ENCODE measurements at places on chromosomes 12 and 14.
A peak's percentile ranks its signal among the peaks of the same experiment; 100 is the strongest.

GRCh38 chr14:68153275-68153674, 333.7 kb downstream of the RAD51B start:
- no peak for DNase-seq

DNA sequence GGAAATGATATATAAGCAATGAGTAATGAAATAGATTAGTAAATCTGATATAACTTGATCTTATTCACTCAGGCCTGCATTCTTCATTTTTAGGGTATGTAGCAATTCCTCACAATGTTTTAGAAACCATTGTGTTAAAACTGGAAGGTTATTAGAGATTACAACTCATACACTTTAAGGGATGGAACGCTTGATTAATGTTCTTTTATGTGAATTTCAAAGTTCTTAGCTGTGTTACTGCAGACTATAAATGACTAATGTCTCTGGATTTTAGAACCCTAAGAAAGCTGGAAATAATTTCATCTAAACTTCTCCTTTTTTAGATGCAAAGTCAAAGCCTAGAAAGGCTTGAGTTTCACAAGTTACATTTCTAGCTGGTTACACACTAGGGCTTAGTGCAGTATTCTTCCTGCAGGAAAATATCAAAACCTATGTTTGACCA, 148.2 kb upstream of the CLEC14A start:
- DNase-seq, result no peak

- DNase-seq, result no peak
Measured at GRCh38 chr14:99883866-99884650, 90.8 kb downstream of the EML1 start.

GRCh38 chr14:102262929-102263462, 42.0 kb downstream of the MOK start:
- no peak for DNase-seq

DNA sequence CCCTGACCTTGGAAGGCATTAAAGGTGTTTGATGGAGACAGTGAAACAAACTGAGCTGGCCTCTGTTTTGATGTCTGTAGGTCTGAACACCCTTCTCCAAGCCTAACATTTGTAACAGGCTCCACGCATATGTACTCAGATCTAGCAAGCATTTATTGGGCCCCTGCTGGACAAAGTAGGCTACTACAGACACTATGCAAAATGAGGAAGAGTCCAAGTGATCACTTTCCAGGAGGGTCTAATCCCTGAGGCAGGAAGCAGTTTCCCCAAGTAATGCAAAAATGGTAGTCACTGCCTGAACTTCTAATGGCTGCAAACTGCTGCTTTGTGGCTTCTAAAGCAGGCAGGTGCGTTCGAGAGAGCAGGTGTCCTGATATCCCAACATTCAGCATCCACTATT, 405.8 kb downstream of the MED13L start:
- DNase-seq, result peak; percentile 5

- no peak for DNase-seq
Measured at GRCh38 chr12:131067981-131068851, 114.5 kb downstream of the ADGRD1 start.

- DNase-seq, result no peak
Measured at GRCh38 chr12:132289356-132290202, 39.8 kb downstream of the GALNT9 start.

- no peak for DNase-seq
Measured at GRCh38 chr12:19912991-19913390, 455.3 kb upstream of the PDE3A start.

DNA sequence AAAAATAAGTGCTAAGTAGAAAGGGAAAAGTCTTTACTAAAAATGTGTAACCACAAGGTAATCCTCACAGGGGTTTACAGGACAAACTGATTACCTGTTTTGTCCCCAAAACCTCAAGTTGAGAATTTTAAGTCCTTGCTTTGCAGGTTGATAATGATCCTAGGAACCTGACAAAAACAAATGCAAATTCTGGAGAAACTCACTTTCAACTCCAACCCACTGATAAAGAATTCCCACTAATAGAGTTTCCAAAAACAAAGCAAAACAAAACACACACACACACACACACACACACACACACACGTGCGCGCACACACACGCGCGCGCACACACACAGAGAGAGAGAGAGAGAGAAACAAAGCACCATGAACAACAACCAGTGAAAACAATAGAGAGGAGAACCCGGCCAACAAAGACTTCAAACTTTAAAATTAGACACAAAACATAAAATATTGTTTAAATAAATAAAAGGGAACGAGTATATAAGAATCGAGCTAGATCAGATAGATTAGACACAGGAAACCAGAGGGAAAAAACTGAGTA, 187.0 kb upstream of the FOXN3 start:
- DNase-seq, result no peak

GRCh38 chr14:79915406-79915805, 295.9 kb downstream of the DIO2 start:
- no peak for DNase-seq

GRCh38 chr14:95601650-95602049, 66.8 kb downstream of the GLRX5 start:
- DNase-seq, result no peak

DNA sequence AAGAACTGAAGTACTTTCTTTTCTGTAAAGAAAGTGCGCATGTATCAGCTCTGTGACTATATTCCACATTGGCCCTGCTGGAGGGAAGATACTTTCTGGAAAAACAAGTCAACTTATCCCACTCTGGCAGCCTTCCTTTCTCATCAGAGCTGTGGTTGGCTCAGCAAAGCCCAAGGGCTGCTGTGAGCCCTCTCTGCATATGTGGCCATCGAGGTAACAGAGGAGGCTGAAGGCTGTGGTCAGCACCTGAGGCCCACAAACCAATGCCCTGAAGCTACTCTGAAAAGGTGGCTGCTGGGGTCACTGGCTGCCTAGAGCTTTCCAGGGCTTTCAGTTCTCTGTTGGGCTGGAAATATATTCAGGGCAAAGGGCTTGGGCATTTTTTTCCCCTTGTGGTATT, 70.8 kb upstream of the IGF1 start:
- no peak for DNase-seq

DNA sequence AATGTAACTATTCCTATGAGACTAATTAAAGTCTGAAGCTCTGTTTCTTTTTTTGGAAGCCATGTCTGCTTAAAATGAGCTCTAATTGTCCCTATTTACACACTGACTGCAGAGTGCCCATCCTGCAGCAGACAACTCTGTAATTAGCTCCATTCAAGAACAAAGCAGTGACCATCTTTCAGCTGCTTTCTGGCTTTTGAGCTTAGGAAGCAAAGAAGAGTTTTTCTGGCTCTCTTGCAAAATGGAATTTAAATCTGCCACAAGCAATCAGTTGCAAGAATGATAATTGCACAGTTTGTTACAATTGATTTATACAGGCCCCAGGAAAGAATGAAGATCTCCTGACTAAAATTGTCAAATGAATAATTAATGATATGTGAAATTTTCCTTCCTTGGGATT, 83.4 kb downstream of the GAS2L3 start:
- DNase-seq, result peak; percentile 93

DNA sequence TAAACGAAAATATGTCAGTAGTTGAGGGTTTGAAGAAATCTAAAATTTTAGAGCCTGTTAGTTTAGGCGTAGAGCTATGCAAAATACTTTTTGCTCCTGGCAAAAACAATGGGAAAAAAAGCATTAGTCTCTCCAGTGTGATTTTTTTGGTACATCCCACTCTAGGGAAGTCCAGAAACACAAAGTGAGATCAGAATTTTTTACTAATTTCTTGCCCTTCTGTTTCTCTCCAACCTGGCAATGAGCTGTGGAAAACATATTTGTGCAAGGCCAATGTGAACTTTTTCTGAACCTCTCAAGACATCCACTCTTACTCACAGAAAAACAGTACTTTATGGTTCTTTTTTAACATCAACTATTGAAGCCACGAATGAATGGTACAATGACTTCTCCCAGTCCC, 56.9 kb upstream of the DCN start:
- no peak for DNase-seq

- DNase-seq, result no peak
Measured at GRCh38 chr14:75343911-75344310, 65.3 kb downstream of the FOS start.

DNA sequence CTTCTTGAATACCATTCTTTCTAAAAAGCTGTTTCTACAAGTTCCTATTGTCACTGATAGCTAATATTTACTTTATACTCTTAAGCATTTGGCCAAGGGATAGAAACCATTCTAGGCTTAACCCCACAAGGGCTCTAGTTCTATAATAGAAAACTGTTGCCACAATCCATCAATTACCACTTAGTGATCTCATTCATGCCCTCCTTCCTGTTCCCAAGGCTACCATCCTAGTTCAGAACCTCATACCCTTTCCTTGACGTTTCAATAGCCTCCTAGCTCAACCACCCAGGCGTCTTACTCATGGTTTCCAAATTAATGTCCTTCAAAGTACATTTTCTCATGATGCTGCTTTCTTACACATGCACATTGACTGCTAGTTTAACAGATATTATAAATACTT, 493.5 kb downstream of the NAV3 start:
- DNase-seq, result no peak

GRCh38 chr12:1799051-1799881, 21.1 kb upstream of the LRTM2 start:
- DNase-seq, result no peak

GRCh38 chr14:24277606-24278321, 6.4 kb upstream of the RABGGTA start:
- DNase-seq, result no peak

- DNase-seq, result no peak
Measured at GRCh38 chr14:46734286-46734685, 82.7 kb upstream of the RPL10L start.

DNA sequence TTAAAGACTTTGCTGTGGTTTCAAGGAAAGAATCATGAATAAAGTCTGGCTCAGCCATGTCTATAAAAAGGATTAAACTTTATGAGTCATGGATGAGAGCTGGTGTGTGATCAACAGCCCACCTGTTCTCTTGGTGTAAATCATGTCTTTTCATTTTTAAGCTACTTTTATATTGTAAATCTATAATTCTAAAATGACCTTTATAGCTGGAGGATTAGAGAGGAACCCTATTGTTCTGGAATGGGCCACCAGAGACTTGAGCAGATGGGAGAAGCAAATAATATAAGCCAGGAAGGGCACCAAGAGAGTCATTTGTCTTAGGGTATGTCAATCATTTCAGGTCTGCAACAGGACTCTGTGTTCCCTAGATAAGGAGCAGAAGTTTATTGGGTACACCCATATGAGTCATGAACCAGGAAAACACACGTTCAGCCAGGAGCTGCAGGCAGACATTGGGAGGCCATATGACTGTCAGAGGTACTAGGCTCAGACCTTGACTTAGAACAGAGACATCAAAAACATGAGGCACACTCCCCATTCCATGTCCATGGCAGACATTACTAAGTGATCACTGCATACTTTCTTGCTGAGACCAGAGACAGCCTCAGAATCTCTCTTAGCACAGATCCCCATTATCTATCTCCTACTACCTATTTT, 49.3 kb downstream of the NDUFA12 start:
- DNase-seq, result no peak

GRCh38 chr12:125320177-125320576, 254.9 kb downstream of the AACS start:
- DNase-seq, result no peak

DNA sequence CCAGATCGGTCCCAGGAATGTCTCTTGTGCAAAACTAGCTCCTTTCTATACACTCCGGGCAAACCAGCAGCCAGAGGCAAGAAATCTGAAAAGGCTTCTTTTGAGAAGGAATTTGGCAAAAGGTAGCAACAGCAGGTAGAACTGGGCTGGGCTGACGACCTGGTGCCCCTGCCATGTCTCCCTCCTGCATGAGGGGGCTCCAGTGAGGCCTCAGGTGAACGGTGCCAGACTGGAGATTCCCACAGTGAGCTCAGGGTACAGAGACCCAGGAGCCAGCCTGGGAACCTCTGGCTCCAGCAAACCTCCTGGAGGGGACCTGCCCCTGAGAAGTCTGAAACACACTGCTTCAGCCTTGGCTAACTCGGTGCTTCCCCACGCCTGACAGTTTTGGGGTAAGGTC, 10.8 kb downstream of the ITPK1 start:
- DNase-seq, result peak; percentile 37

DNA sequence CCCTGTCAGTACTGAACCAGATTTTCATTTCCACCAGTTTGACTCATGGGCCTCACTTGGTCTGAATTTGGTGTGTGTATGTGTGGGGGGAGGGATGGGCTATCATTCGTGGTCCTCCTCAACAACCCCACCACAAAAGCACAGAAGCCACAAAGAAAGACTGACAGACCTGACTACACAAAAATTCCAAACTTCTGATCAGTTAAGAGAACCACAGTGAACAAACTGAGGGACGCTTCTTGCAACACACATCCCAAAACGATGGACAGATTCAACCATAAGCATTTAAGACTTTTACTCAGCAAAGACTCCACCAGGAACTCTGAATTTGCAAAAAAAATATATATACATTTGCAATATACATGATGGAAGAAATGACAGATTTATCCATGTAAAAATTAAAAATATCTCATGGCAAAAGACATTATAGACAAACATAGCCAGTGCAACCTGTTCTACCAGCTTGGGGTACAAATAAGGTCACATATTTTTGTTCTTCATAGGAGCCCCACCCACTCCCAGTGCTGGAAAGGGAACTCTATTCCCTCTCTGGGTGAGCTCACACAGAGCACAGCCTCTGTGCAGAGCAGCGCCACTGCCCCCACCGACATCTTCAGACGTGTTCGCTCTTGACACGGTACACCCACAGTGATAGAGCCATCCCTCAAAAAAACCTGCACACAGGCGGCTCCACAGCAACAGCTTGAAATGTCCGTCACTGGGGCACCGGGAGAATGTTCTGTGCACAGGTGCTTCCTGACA, 49.7 kb downstream of the JAG2 start:
- DNase-seq, result no peak

GRCh38 chr12:131716282-131716681, 5.4 kb downstream of the SFSWAP start:
- DNase-seq, result no peak

- no peak for DNase-seq
Measured at GRCh38 chr12:117441751-117442150, 80.3 kb upstream of the NOS1 start.

DNA sequence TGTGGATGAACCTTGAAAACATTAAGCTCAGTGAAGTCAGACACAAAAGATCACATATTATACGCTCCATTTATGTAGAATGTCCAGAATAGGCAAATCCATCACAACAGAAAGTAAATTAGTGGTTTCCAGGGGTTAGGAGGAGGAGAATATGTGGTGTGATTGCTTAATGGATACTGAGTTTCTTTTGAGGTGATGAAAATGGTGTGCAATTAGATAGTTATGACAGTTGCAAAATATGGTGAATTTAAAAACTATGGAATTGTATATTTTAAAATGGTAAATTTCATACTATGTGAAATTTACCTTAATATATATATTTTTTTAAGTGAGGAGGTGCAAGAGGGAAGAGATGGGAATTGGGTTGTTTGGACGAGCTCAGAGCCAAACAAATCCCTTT, 46.3 kb upstream of the KICS2 start:
- DNase-seq, result no peak
